NCI-H1105 treated with DMSO at 0.1 percent for 48 hours (cell line): ENCODE measurements at places on chromosomes 6 and 20.

GRCh38 chr6:137283940-137284810 lies 65.0 kb upstream of the IFNGR1 start:
- no peak for DNase-seq

DNA sequence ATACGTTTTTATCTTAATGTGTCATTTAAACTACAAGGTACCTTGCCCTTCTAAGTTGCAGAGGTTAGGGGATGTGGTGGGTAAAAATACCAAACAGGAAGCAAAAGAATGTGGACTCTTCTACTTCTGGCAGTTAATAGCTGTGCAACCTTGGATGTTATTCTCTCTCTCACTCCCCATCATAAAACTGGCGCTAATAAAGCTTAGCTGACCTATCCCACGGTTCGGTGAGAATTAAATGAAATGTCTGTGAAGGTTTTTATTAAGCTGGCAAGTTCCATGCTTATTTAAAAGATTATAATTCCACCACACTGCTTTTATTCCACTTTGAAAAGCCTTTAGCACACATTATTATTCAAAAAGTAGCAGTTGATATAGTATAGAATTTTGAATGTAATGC lies 127.8 kb upstream of the SLC22A23 start:
- no peak for DNase-seq

- DNase-seq: no peak
These were observed 38.6 kb downstream of the SYNJ2 start for GRCh38 chr6:158020272-158020711.

- no peak for DNase-seq
These were observed 423 bp downstream of the KLHDC3 start for GRCh38 chr6:43014434-43014909.

DNA sequence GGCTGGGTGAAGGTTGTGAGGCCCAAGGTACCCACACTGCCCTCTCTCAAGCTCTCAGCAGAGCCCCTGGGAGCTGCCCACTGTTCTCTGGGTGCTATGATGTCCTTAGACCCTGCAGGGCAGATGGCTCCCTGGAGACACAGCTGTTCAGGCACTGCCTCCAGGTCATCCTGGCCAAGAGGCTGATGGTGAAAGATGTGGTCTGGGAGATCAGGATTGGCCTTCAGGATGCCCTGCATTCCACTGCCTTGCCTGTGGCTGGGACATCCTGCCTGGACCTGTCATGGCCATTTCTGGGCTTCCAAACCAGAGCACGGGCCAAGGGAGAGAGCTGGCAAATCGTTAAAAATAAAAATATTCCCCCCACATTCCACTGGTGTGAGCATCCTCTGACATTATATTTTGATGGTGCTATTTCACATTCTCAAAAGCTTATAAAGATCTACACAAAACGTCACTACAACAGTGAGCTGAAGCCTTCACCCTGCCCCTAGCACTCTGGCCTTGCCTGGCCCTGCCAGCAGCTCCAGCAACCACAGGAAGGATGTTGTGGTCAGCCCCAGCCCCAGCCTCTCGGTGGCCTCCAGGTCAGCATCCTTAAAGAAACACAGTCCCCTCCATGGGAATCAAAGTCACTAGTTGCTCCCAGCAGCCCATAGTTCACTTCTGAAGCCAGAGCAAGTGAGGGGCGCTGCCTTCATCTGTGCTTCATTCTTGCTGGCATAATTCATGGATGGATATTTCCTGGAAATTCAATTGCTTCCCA lies 13.5 kb upstream of the KCNK16 start:
- no peak for DNase-seq

DNA sequence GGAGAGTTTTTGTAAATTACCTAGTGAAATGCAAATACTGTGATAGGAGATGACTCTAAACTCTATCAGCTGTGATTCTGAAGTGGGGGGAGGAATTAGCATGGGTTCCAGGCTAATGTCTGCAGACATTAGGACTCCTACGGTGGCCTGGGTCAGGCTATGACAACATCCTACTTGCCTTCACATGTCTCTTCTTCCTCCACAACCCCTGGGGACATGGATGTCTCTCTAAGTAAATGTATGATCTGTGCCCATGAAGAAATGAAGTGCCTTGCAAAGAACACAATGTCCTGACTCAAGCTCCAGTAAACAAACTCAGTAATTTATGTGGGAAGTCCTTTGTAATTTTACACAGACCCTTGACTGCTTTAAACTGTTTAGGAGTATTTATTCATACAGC lies 165.8 kb upstream of the EEF1E1 start:
- no peak for DNase-seq

- no peak for DNase-seq
These were observed 245.1 kb upstream of the KCNQ5 start for GRCh38 chr6:72376736-72377135.

- peak; percentile 41 for DNase-seq
These were observed 8.5 kb downstream of the GRIK2 start for GRCh38 chr6:101401792-101402621.

DNA sequence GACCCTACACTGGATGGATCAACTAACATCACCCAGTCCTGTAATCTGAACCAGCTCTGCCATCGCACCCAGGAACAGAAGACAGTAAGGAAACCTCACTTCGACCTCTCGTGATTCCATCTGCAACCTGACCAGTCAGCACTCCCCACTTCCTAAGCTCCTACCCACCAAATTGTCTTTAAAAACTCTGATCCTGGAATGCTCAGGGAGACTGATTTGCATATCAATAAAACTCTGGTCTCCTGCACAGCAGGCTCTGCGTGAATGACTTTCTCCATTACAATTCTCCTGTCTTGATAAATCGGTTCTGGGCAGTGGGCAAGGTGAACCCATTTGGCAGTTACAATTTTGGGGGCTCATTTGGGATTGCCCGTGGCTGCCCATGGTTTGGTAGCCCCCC lies 18.3 kb upstream of the AGPAT4 start:
- DNase-seq: no peak

DNA sequence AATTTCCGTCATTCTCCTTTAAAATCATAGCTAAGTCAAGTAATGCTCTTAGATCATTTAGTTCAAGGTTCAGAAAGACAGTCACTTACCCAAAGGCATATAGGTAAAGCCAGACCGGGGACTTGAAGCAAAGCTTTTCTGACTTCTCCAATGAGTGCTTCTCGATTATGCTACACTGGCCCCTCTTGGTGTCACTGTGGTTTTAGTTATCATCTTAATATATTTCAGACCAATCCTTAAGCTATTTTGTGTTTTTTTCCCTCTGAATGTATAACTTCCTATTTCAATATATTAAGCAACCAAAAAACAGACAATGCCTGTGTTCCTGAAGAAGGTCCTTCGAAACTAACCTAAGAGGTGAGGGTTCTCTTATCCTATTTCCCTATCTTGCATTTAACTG lies 3.9 kb downstream of the PRDM1 start:
- DNase-seq: peak; percentile 20

GRCh38 chr6:5729080-5729434 lies 277.7 kb downstream of the NRN1 start:
- DNase-seq: peak; percentile 7
